ENCODE measurements at places on chromosomes 7 and 10.

DNA sequence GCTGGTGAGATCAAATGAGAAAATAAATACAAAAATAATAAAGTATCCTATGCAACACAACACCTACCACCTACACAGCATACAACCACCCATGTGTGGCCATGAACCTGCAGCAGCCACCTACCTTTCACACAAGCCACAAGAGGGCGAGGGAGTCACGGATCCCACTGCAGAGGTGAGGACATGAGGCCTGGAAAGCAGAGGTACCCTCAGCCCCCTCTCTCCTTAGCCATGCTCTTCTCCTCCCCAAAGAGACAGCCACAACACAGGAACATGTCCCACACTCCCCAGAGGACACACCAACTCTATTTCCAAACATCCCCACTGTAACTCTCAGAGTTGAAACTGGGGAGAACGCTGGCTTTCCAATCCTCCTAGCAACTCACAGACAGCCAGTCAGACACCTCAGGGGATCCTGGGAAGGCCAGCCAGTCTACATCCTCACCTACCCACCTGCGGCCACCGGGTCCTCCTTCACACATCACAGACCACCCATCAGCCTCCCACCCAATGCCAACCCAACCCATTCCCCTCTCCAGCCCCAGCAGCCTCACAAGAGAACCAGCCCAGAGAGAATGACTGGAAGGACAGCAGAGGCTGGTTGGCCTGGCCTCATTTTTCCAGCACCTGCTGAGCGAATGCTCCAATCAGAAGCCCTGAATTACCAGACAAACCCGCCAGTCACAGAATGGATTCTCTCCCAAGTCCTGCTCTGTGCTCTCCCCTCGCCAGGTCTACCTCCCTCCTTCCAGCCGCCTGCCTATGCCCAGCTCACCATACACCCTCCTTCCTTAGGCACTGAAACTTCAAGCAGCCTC, 18.4 kb downstream of the DLG5 start:
- peak; percentile 44 for DNase-seq

DNA sequence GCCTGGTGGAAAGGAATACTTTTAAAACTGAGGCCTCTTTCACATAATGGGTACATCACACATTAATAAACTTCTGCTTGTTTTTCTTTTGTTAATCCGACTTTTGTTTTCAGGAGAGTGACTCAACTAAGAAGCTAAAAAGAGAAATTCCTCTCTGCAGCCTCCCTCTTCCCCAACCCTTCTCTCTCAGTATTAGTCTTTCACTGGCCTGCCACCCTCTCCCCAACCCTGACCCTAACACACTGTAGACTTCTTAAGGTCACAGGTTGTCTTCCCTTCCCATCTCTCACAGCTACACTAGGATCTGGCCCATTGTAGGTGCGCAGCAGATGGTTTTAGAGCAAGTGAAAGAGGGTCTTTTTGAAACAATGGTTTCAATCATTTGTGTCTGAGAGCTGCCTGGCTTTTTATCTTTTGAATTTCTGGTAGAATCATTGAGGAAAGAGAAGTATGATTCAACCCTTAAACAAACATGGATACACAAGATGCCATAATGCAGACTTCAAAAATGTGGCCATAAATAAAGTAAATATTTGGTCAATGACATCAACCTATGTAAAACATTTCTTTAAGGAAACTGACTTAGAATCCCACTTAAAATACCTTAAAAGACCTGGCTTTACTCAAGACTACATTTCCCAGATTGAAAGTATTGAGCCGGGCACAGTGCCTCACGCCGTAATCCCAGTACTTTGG, 17.9 kb upstream of the FFAR4 start:
- DNase-seq, result no peak

GRCh38 chr7:28500138-28500537, 87.8 kb downstream of the CREB5 start:
- DNase-seq, result no peak

GRCh38 chr10:104340111-104340526, 1.9 kb upstream of the ITPRIP start:
- DNase-seq, result no peak

DNA sequence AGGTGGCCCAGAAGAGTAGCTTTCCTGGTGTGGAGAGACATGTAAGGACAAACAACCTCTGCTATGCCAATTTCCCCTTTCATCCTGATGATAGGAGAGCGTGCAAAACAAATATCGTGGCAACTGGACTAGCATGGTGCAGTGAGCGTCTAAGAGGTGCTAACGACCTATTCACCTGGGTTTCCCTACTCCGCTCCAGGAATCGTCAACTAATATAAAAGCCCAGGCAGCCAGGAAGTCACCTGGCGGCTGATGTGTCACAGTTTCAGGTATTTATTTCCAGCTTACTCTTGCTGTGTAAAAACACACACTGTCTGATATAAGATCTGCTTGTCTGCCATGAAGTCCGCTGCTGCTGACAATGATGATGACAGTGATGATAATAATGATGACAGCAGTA, 56.5 kb upstream of the EFCAB10 start:
- no peak for DNase-seq

GRCh38 chr10:10824591-10825148, 193.0 kb upstream of the CELF2 start:
- DNase-seq, result no peak
